ENCODE measurements at places on chromosomes 2 and 18.

- DNase-seq = no peak
Observed at GRCh38 chr2:20439193-20439475, 7.7 kb upstream of the RHOB start.

DNA sequence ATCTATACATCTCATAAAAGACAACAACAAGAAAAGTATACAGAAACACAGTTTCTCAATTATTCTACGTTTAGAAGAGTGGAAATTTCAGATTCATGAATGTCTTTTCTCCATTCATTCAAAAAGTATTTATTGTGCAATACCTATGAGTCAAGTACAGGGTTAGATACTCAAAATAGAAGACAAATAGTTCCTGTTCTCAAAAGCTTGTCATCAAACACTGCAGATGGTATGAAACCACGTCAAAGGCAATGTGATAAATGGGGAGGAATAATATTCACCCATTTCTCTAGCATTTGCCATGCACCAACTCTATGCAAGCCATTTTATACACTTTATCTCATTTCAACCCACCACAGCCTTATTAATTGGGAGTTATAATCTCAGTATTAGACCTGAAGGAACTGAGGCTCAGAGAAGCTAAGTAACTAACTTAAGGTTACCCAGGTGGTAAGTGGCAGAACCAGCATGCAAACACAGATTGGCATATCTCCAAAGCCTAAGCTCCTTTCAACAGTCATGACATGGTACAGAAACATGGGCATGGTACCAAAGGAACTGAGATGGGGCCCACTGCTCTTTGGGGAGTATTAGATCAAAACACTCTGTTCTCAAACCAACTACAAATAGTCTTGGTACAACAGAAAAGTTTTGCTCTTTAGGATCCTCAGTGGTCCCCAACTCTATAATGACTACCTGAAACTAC, 67.2 kb upstream of the NPAS2 start:
- DNase-seq = peak; percentile 56

- no peak for DNase-seq
Observed at GRCh38 chr18:26414901-26415440, 133.4 kb downstream of the KCTD1 start.

GRCh38 chr2:197800091-197800490, 4.3 kb upstream of the PLCL1 start:
- DNase-seq = no peak

DNA sequence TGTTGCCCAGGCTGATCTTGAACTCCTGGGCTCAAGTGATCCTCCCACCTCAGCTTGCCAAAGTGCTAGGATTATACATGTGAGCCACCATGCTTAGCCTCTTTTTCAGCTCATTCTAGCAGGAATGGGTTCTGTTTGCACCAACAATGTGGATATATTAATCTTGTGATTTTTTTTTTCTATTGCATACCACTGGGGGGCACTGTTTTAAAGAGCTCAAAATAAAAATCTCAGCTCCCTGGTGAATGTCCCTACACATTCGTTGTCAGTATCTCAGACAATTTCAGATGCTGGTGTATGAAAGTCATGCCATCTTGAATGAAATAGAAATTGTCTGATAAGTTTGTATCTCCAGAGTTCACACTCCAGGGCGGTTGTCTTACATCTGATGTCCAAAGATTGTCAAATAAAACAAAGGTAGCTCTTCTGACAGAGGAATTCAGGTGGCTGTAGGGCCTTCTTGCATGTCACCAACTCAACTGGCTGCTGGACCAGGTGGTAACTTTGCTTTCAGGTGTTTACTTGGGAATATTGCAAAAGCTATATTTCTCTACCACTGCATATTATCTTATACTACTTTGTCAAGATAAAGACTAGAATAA, 3.1 kb upstream of the MATN3 start:
- peak; percentile 42 for DNase-seq

DNA sequence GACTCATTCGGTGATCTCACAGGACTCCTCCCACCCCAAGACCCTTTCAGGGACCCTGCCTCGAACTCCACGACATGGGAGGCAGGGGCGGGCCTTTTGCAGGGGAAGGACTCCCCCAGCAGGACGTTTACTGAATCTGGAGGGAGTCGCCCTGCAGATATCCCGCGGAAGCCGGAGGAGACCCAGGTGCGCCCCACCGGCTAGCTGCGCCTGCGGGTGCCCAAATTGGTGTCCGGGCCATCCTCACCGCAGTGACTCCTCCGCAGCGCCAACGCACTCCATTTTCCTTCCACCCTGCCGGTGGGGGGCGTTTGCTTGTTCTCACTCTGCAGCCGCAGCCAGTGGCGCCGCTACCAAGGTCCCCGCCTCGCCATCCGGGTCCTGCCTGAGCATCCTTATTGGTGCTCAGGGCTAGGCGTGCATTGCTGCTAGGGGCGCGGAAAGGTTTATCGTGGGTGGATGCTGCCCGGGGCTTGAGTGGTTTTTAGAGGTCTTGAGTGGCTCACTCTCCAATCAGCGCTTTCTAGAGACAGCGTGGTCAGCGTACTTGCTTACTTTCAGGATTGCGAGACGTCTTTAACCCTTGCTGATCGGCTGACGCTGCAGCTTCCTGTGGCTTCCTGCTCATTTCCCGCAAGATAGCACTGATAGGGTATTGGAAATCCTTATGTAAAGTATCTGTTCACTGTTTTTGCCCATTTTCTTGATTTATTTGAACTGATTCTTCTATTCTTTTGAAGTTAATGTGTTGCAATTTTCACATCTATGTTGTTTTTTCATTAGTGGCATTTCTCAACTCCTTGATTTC, 81.4 kb downstream of the BIN1 start:
- peak; percentile 18 for DNase-seq

- no peak for DNase-seq
Observed at GRCh38 chr2:109306190-109306589, 177.2 kb downstream of the SH3RF3 start.

DNA sequence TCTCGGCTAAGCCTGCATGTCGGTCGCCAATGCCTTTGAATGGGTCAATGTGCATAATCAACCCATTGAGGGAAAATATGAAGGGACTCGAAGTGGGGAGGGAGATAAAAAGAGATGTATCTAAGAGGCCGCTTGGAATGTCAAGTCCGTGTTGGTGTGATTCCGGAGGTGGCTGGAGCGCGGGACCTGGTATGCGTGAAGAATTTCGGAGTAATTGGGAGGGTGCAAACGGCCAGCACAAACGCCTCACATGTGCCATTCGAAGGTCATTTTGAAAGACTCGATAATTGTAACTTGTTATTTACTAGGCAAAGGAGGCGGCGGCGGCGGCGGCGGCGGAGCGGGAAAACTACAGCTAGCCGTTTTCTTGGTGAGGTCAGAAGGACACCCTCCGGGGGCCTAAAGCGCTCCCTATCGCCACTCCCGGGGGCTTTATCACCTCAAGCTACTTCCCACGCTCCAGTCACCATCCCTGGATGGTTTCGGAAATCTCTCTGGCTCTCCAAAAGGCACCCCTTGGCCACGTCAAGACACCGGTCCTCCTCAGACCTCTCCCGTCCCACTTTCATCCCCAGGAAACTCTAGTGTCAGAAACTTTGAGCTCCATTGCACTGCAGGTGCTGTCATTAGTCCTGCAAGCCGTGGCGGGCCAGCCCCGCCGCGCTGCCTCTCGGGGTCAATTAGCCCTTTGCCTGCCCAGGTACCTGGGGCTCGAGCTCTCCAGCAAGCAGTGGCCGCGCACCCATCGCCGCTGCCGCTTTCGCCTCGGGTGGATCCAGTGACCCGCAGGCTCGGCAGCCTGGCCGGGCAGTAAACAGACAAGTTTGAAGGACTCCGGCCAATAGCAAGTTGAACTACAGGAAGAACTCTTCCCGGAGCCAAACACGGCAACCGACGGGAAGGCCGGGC, 1.5 kb downstream of the ERBB4 start:
- DNase-seq = no peak

DNA sequence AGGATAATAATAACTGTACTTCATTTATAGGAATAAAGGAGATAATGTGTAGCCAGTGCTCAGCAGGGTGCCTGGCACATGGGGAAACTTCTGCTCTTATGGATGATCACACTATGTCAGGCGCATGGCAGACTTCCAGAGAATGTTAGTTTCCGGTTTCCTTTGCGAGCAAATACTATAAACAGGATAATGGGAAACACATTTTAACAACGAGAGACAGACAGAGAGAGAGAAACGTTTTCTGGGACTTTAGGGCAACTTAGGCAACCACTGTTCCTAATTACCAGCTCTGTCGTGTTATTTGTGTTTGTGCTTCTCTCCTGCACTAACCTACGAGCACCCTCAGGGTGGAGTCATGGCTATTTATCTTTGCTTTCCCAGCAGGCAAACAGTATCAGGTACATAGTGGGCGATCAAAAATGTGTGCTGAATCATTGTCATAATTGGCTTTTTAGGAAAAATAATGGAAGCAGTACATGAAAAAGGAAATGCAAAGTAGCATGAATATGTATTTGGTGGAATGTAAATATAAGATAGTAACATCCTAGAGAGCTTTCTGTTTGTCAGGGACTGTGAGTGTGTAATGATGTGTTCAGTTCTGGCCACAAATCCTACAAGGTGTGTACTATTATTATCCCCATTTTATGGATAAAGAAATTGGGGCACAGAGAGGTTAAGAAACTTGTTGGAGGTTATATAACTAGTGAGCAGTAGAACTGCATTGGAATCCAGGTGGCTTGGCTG, 36.8 kb upstream of the IGFBP2 start:
- no peak for DNase-seq

All from RCC 7860 (cell line).